ENCODE measurements at places on chromosomes 2 and 18.

DNA sequence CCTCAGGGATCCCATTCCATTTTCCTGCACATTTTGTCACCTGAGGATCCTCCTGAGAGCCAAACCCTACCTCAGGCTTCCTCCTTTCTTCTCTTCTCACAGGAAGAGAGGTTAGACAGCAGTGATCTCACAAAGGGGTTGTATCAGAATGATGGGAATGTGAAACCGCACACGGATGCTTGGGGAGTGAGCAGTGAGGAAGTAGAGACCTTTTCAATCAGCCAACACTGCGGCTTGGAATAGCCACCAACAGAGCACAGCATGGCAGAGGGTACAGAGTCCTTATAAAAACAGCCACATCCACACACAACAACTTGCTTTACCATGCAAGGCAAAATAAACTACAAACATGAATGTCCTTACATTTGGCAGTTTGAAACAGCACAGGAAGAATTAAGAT is 8.7 kb downstream of the TMEM182 start:
- DNase-seq, result no peak

GRCh38 chr2:206718296-206718695 is at the start of gene DYTN:
TSS of gene DYTN (minus strand) at chr2:206718396. CDS start at chr2:206718279, 117 bp downstream.
- DNase-seq, result no peak

DNA sequence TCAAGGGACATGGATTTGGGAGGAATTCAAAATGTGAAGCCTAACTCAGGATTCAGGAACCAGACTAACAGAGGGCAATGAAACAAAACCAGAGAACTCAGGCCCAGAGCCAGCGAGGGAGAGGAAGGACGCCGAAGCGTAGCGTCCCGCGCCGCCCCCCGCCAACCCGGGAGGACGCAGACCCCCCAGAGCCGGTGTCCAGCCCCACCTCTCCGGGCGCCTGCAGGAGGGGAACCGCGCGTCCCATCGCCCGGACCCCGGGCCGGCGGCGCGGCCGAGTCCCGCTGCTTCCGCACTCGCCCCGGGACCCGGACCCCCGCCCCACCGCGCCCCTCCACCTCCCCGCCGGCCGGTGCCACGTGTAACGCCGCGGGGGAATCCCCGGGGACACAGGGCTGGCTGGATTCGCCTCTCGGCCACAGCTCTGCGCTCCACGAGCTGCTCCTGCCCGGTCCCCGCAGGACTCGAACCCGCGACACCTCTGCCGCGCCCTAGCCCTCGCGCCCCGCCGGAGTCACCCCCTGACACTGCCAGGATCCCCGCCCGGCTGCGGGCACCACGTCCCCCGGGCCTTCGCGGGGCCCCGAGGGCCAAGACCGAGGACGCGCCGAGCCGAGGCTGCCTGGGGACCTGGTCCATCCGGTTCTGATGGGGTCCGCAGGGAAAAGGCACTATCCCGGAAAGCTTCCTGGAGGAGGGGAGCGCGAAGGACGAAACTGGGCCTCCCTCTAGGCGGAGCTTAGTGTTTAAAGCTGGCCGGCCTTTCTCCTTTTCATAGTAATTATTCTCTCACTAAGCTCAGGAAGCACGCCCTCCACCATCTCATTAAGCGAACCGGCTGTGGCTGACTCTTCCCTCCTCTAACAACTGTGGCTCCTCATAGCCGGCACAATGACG is 40.4 kb upstream of the FAM124B start:
- no peak for DNase-seq

- no peak for DNase-seq
Observed at GRCh38 chr18:23277399-23277798, 142.1 kb downstream of the CABLES1 start.

GRCh38 chr18:43719267-43719795 is 442.0 kb upstream of the SYT4 start:
- no peak for DNase-seq

GRCh38 chr2:33791625-33792024 is 192.5 kb upstream of the FAM98A start:
- DNase-seq, result no peak

GRCh38 chr2:157839162-157839801 is 36.8 kb downstream of the ACVR1 start:
- DNase-seq, result no peak

GRCh38 chr2:241815477-241816430 is 6.8 kb downstream of the NEU4 start:
- DNase-seq, result no peak
